ENCODE measurements at places on chromosomes 2 and 18.

DNA sequence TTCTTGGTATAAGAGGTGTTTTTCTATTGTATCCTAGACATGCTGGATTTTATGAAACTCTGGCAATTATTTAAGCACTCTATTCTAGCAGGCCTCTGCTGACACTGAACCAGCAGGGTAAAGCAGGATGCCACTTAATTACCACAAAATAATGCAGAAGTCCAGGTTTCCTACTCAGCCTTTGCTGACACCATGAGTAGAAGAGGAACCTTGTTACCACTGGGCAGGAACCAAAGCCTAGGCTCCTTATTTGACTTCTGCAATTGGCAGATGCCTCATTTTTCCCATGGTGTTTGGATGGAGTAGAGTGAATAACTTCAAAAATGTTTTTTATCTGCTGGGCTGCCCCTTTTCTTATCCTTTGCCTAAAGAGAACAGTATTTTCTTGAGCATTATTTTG, 60.8 kb downstream of the THNSL2 start:
- DNase-seq, result no peak

GRCh38 chr18:73826098-73826497, 321.5 kb downstream of the FBXO15 start:
- no peak for DNase-seq

- no peak for DNase-seq
Measured at GRCh38 chr18:58758606-58759005, 87.3 kb downstream of the MALT1 start.

GRCh38 chr18:31436825-31437224, 10.7 kb upstream of the DSG3 start:
- DNase-seq, result no peak

Data from stimulated activated CD8-positive, alpha-beta memory T cell treated with anti-CD3 and anti-CD28 coated beads, Interleukin-2, amount 100 ng/mL, for 1 hour (primary cell).